ENCODE measurements at places on chromosomes 12 and 14.

DNA sequence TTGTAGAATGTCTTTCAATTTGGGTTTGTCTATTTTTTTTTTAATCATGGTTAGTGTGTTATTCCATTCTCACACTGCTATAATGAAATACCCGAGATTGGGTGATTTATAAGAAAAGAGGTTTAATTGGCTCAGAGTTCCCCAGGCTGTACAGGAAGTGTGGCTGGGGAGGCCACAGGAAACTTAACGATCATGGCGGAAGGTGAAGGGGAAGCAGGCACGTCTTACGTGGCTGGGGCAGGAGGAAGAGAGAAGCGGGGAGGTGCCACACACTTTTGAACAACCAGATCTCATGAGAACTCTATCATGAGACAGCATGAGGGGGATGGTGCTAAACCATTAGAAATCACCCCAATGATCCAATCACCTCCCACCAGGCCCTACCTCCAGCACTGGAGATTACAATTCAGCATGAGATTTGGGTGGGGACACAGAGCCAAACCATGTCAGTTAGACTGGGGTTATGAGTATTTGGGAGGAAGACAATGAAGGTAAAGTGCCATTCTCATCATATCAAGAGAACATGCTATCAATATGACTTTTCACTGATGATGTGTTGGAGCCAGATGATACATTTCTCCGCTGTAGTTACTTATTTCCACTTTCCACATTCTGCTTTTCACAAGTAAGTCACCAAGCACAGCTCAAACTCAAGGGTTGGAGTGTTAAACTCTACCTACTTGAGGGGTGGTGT lies 45.8 kb downstream of the AP5M1 start:
- DNase-seq: no peak

DNA sequence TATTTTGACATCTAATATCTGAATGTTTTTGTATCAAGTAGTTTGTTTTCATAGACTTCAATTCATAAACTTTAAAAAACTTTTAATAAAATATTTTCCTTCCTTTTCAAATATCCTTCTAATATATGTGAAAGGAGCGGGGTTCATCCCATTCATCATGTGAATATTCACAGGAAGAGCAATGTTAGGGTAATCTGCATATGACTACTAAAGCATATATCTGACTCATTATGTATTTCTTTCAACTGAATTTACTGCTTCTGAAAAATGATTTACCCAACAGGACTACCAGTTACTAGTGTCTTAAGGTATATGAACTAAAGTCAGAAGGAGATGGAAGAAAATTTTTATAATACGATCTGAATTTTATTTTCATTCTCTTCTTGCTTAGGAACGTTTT lies 30.5 kb downstream of the DHRS7 start:
- DNase-seq: no peak

GRCh38 chr14:76314521-76315034 lies 61.4 kb upstream of the ESRRB start:
- DNase-seq: no peak

DNA sequence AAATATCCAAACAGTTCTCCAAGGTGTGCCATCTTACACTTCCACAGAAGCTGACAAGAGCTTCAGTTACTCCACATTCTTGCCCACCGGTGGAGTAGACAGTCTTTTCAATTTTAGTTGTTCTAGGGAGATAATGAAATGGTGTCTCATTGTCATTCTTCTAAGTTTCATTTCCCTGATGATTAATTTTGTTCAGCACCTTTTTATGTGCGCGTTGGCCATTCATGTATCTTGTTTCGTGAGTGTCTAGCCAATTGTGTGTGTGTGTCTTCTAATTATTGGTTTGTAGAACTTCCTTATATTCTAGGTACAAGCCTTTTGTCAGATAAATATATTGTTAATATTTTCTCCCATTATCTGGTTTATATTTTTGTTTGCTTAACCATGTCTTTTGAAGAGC lies 63.1 kb downstream of the GLT1D1 start:
- DNase-seq: no peak

DNA sequence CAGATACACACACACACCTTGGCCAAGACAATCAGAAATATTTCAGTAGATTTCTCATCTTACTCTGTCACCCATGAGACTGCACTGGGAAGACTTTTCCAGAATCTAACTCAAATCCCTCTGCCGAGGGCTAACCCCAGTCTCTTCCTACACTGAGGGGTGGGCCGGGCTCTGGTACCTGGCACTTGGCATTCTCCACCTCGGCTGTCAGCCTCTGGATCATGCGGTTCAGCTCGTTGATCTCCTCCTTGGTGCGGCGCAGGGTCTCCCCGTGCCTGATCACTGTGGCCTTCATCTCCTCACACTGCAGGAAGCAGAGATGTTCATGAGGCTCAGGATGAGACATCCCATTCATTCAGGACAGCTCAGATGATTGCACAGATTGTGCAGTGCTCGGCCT lies 4.9 kb downstream of the KRT83 start:
- no peak for DNase-seq

GRCh38 chr14:68736471-68736871 lies 56.4 kb downstream of the ZFP36L1 start:
- DNase-seq: peak; percentile 69

DNA sequence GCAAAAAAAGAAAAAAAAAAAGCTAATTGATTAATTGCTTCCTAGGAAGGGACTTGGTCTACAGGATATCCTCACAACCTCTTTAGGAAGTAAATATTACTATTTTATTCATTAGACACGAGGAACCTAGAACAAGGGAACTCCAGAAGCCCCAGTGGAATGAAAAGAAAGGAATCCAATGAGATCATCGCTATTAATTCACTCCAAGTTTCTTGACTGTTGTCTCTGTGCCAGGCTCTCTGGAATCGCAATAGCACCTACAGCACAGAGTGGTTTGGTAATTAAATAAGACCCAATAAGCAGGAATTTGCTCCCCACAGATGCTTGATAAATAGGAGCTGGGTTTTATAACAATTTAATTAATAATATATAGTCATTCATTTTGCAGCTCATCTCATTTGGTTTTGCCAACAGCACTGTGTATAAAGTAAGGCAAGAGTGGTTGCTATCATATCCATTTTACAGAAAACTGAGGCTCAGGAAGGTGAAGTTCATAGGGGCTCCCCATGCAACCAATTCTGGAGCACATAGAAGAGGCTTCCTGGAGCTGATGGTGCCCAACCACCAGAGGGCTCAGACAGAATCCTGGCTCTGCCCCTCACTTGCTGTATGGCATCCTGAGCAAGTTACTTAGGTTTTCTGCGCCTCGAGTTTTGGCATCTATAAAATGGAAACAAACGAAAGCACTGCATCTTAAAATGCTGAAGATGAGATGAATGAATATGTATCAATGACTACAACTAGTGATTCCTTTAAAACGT lies 420.2 kb downstream of the MED13L start:
- no peak for DNase-seq

DNA sequence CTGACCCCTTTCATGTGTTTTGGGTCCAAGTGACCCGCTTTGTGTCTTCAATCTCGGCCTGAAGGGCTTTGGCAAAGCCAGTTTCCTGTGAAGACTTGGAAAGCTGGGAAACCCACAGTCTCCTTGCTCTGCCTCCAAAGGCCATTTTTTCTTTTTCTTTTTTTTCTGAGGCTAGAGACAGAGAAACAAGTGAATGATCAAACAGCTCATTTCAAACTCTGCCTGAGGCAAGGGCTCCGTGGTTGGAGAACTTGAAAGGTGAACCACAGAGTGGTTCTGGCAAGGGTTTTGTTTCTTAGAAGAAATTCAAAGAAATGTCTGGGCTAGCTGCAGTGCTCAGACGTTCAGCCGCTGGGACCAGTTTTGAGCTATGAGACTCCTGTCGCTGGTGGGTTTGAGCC lies 62.7 kb downstream of the ERH start:
- DNase-seq: no peak

GRCh38 chr12:52164624-52165023 lies 27.2 kb downstream of the KRT80 start:
- DNase-seq: no peak

DNA sequence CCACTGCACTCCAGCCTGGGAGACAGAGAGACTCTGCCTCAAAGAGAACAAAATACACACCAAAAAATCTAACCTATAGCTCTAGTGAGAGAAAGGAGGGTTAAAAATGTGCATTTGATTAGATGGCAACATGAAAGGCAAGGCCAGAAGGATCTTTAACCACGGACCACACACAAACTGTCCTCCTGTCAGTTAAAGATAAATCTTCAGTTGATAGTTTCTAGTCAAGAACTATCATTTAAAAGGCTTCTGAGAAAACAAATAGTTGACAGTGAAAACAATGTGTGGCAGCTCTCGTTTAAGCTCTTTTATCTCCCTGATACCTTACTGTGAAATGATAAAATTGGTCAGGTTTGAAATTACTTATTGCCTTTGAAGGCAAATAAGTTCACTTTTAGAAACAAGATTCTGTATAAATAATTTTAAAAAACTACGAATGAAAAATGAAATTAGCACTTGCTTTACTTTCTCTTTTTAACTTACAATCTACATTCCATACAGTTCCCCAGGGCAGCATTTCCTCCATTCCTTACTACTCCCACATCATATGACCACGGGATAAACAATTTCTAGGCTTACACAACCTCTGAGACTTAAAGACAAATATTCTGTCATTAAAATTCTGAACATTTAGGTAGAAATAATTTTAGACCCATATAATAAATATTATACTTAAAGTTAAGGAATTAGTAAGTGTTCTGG lies 71.4 kb upstream of the GNPNAT1 start:
- DNase-seq: no peak

DNA sequence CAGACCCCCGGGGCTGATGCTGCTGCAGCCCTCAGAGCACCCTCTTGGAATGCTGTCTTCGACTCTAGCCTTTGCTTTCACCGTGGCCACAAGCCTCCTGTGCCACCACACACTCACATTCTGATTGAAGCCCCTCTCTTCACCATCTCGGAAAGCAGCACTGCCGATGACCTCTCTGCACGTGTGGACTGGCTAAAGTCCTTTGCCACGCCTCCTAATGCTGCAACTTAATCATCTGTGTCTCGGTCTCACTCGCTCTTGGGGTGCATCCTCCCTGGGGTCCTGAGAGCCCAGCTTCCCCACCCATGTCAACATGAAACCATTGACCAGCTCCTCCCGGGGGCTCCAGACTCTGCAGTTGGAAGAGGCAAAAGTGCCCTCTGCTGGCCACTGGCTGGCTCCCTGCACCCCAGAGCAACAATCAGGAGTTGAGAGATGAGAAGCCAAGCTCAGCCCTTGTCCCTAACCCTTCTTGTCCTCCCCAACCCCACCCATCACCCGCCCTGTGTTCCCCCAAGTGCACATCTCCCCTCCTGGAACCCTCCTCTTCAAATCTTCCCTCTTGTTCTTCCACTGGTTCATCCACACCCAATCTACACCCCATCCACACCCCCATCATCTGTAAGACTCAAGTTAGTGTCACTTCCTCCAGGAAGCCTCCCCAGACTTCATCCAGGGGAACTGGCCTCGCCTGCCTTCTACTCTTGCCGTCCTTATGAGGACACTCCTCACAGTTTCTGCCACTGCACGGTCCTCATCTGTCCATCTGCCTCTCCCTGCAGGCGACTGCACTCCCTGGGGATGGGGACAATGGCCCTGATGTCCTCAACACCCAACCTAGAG lies 23.6 kb upstream of the FAM181A start:
- DNase-seq: no peak

All from right forelimb (tissue), 1 donor.